ENCODE measurements at places on chromosomes 1 and 21.

DNA sequence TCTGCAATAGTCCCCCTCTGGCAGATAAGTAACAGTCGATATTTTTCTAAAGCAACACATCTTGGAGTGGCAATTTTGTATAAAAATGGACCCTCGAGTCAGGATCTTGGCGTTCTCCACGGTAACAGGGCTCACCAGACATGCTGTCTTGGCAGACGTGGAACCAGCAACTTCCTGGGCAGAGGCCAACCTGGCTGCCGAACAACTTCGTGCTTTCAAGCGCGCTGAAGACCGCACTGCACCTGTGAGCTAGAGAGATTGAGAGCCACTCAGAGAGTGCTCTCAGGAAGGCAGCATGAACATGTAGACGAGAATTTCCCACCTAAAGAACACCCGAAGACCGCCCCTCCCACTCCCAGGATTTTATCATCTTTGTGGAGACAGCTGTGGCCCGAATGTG, 7.3 kb downstream of the C1orf174 start:
- DNase-seq: no peak

- no peak for DNase-seq
Measured at GRCh38 chr1:29496701-29497100, 260.4 kb downstream of the PTPRU start.

- DNase-seq: no peak
Measured at GRCh38 chr21:42535602-42536171, 22.0 kb downstream of the SLC37A1 start.

- no peak for DNase-seq
Measured at GRCh38 chr1:234730475-234730769, 120.4 kb upstream of the IRF2BP2 start.

DNA sequence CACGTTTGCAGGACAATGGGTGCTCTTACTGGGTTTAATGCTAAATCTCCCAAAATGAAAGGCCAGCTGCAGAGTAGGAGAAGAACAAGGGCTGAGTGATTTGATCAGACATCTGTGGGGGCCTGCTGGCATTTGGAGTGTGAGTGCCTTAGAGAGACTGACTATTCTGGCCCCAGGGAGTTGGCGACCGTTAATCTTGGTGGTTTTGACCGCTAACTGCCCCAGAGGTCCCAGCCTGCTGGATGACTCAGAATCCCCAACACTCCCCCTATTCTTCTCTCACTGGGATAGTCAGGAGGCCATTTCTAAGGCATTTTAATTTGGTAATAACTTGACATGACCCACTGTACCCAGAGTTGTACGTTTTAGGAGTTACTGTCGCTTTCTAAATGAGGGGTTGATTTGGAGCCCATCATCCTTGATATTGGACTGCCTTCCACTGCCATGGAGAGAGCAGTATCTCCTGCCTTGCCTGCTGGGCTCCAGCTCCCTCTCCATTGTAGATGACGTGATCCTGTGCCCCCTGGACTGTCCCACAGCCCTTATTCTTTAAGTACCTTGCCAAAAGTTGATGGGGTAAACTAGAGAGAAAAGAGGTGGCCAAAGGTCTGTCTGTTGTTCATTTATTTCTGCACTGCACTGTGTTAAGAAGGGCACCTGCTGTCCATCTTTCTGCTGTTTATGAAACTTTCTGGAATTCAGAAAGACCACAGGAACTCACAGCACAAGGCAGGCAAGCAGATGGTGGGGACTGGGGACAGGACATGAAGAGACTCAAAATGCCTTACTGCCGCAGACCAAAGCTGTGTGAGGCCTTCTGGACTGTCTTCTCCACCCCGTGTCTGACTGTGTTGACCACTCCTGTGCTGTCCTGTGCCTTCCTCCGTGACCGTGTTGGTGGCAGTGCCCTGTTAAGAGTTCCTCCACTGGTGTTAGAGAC, 98.2 kb upstream of the ARTN start:
- no peak for DNase-seq

- no peak for DNase-seq
Measured at GRCh38 chr1:236494586-236495466, 29.0 kb upstream of the LGALS8 start.

Measured in stimulated activated CD4-positive, alpha-beta T cell treated with anti-CD3 and anti-CD28 coated beads, Interleukin-15, amount 100 ng/mL, for 1 hour (primary cell).